ENCODE measurements at places on chromosomes 2 and 18.

- DNase-seq = no peak
Measured at GRCh38 chr2:72824224-72824842, 1.5 kb downstream of the EXOC6B start.

DNA sequence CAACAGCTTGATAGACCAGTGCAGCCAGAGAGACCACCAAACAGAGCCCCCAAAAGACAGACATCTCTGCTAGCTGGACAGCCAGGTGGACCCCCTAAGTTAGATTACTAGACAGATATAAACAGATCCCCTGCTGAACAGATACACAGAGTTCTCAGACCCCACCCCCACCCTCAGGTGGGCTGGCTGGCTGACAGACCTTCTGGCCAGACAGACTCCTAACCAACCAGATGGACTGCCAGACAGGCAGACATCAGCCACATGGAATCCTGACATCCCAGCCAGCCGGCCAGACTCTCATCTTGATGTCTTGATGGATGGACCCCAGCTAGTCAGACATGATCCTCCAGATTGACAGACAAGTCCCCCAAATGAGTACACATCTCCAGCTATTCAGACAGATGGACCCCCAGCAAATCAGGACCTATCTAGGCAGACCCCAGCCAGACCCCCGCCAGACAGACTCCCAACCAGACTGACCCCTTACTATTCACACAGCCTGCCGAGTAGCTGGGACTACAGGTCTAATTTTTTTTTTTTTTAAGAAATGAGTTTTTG is 18.0 kb downstream of the PTPN18 start:
- DNase-seq = no peak

GRCh38 chr2:26581991-26582842 is 58.9 kb downstream of the CIB4 start:
- DNase-seq = no peak

- DNase-seq = no peak
Measured at GRCh38 chr2:132726155-132726554, 56.1 kb upstream of the LYPD1 start.

DNA sequence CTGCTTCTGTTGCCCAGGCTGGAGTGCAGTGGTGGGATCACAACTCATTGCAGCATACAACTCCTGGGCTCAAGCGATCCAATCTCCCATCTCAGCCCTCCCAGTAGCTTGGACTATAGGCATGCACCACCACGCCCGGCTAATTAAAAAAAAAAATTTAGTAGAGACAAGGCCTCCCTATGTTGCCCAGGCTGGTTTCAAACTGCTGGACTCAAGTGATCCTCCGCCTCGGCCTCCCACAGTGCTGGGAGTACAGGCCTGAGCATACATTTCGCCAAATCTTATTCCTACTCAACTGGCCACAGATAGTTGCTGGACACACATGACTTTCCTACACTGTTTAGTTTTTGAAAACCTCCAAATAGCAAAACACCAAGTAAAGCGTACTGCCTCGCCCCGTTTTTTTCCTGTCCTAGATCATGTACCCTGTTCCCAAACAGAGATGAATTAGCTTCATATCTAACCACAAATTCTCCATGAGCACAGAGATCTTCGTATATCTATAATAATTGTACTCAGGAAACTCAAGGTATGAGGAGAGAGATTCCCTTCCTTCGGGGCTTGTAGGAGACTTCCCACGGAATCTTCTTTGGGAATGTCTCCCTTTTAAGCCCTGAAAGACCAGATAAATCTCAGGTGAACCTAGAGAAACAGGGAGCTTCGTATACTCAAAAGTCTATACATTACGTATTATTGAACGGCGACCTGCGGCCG is 598 bp upstream of the C2orf69 start:
- DNase-seq = no peak

- no peak for DNase-seq
Measured at GRCh38 chr2:213105212-213105611, 46.2 kb downstream of the IKZF2 start.

- DNase-seq = no peak
Measured at GRCh38 chr18:40109252-40110049, 1845.6 kb upstream of the PIK3C3 start.

- no peak for DNase-seq
Measured at GRCh38 chr18:59518705-59519104, 159.6 kb upstream of the LMAN1 start.

- no peak for DNase-seq
Measured at GRCh38 chr18:25467226-25467987, 115.4 kb upstream of the ZNF521 start.

GRCh38 chr18:66640431-66640830 is 36.5 kb upstream of the CDH19 start:
- DNase-seq = no peak

DNA sequence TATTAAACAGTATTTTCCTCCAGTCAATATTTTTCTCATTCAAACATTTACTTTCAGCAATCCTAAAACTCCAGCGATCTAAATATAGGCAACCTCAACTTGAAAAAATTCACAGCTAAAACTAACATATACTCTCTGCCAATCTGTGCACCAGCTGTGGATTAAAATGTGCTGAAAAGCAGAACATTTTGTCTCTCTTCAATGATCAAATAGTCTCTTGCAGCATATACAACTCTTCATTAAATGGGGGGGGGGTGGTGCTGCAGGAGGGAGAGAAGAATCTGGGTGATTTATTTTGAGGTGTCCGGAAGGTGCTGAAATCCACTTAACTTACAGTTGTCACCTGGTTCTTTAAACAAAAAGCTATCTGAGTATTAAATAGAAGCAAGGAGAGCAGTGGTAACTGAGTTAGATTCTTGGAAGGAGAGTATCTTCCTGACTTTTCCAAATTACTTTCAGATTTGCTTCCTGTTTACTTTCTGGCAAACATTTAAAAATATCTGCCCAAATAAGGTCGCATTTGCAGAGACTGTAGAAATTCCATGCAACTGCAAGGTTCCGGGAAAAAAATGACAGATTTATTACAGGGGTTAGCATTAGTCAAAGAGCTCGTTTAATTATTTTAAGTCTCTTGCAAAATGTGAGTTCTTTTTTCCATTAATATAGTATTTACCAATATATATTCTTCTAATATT is 904.7 kb upstream of the ACVR2A start:
- no peak for DNase-seq

DNA sequence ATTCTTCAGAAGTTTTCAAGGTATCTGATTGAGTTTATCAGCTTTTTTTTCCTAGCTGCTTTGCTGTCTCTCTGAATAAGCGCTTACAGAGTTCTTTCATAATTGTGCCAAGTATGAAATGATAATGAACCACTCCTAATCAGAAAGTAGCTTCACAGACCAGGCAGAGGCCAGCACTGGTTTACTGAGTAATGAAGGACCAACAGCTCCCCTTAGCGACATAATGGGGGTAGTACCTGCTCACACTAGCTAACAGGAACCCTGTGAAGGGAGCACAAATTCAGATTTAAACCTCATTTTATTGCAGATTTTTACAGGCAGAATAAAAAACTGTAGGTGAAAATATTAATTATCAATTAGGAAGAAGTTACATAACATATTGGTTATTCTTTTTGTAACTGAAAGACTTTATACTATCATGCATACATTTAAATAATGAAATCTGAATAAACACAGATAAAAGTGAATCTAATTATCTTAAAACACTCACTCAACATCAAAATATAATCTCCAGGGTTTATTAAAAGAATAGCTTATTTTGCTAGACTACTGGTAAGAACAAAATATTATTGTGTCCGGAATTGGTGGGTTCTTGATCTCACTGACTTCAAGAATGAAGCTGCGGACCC is 53.7 kb upstream of the LRRC30 start:
- peak; percentile 2 for DNase-seq

DNA sequence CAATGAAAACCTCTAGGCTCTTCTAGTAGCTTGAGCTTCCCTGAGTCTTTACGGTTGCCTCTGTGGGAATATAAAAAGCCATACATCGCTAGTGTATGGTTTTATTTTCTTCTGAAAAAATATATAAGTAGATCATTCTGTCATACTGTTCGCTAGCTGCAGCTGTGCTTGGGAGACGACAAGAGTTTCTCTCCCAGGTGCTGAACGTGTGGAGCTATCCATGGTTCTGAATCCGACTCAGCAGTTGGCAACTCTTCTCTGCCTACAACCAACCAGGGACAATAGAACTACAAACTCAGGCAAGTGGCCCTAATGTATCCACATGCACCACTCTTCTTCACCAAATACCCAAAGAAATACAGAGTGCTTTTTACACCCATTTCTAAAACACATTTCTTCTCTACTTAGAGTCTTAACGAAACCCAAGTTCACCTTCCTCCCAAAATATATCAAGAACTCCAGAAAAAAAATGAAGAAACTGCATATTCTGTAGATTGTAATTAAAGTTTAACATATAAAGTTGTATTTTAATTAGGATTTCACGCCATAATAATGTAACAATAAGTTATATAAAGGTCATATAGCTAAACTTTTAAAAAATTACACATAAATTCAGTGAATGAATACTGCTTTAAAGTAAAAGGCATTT is 2.2 kb upstream of the KCNH7 start:
- peak; percentile 9 for DNase-seq

- DNase-seq = no peak
Measured at GRCh38 chr2:30871980-30872789, 64.9 kb upstream of the CAPN13 start.

DNA sequence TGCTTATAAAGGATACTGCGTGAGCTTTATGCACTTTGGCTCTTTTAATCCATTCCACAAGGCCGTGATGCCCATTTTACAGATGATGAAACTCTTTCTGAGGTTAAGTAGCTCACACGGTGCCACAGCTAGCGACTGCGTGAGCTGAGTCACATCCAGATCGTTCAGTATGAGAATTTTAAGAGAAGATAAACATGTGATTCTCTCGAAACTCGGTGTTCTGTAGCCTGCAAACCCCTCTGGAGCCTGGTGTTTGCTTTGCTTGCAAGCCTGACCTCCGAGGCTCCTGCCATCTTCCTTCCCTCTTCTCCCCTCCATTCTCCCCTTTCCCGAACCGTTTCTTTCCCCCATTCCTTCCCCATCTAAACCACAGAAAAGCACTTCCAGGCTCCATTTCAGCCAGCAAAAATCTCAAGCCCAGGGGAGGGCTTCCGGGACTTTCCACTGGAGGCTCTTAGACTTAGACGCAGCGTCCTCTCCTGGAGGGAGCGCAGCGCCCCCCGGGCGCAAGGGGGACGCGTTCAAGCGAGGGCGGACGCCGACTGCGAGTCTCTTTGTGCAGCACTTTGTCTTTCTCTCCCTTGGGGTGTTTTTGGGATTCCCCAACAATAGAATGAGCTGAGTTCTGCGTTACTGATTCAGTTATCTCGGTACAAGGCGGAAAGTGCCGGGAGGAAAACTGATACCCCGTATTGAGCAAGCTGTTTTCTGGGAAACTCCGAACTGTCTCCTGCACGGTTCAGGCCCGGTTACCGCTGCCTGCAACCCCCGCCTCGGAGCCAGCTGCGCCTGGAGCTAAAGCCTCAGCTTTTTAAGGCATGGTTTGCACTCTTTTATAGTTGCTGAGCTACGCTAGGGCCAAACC is 38.0 kb downstream of the CYP1B1 start:
- no peak for DNase-seq

DNA sequence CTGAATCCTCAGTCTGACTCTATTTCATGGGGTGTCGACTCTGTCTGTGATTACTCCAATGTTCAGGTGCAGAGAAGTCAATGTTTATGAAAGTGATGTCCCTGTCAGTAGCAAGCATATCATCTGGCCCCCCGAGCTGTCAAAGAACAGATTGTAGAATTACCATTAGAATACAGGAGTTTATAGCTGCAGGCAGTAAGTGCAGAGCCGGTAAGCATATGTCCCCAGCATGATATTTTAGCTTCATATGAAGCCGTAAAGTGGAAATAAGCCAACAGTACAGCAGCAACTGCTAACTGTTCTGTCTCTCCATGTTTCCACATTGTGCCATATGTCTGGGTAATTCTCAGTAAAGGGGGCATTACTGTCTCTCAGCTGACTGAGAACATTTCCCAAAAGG is 541.8 kb downstream of the SOX11 start:
- DNase-seq = no peak

DNA sequence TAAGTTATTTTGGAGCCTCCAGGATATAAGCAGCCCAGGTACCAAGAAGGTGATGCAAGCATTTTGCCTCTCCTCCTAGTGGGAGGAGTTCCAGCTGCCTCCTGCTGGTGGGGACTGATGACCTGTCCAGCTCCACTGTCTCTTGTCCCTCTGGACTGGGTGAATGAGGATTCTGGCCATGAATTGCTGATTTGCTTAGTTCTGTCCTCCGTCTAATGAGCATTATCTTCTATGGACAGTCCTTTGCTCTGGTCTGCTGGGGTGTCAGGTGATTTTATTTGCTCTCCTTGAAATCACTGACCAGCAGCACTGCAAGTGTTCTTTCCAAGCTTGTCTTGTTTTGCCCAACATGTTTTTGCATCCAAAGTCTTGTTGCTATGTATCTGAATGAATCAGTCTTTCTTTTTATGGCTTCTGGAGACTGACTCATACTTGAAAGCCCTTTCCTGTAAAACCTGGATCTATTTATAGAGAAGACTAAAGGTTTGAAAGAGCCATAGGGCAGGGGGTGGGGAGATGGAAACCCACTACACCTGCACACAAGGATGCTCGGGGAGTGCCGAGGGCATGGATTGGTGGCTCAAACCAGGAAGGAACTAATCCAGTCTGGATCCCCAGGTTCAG is 40.5 kb upstream of the EFHD1 start:
- DNase-seq = no peak

GRCh38 chr2:157333304-157334047 is 7.9 kb upstream of the ERMN start:
- DNase-seq = no peak

DNA sequence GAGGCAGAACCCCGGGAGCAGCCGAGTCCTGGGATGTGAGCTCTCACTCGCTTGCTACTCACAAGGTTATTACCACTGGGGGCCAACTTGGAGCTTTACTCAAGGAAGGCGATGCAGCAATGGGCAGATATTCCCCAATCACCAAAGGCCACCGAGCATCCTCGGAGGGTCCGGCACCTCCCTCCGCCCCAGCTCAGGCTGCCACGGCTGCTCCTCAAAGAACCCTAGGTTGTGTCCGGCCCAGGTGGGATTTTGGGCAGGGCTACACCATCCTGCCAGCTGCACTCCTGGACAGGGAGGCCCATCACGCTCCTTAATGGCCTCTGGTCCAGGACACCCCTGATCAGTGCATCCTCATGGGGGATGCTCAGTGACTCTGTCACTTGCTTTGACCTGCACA is 24.8 kb downstream of the FBLN7 start:
- no peak for DNase-seq

- DNase-seq = no peak
Measured at GRCh38 chr18:5284808-5285207, 10.7 kb downstream of the ZBTB14 start.

Data from CMK (cell line).